T-cell (primary cell): ENCODE measurements at places on chromosomes 12 and 14. TPM values are rescaled to one million over a fixed set of nuclear protein-coding genes. Genes with fewer than 3 reads are reported as not detected.
A peak's percentile ranks its signal among the peaks of the same experiment; 100 is the strongest.

RARG gene
- 74.2 TPM for total RNA-seq

CTSG gene
- not detected for total RNA-seq

TEX22 gene
- 9.0 TPM for total RNA-seq

IFNG-AS1 gene
- 1.2 TPM for total RNA-seq

FIGNL2 gene
- total RNA-seq: 1.3 TPM

CD27 gene
- total RNA-seq: 115 TPM

ABCD2 gene
- total RNA-seq: 16.8 TPM

TAS2R31 gene
- total RNA-seq: 3.6 TPM

DNA sequence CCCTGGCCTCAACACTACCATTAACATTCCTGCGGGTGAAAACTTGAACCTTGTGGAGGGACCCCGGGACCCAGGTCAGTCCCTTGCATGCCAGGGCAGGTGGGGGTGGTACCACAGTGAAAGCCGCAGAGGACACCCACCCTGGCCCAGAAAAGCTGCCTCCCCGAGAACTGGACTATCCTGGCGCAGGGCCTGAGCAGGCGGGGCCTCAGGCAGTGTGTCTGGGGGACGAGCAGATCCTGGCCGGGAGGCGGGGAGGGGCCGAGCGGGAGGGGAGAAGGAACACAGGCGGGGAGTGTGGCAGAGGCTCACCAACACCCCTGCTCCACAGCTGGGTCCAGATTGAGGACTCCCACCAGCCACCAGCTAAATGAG, 10.0 kb downstream of the AHNAK2 start:
- no peak overlapping the region for H3K27ac ChIP-seq
- H3K4me1 ChIP-seq: no peaks in the 10 kb centered on the region
- no peaks in the 10 kb centered on the region for H3K27me3 ChIP-seq
- no peak for DNase-seq

- peak overlapping the region; percentile 87 for H3K27ac ChIP-seq
- DNase-seq: peak; percentile 34
- no peaks in the 10 kb centered on the region for H3K36me3 ChIP-seq
- H3K4me1 ChIP-seq: peaks cover 21% of the 10 kb centered on the region
- no peaks in the 10 kb centered on the region for H3K27me3 ChIP-seq
Observed at GRCh38 chr12:19440019-19440858, 947 bp downstream of the AEBP2 start.

GRCh38 chr14:59482541-59483331, 1.5 kb downstream of the L3HYPDH start:
- peaks cover 28% of the 10 kb centered on the region for H3K4me1 ChIP-seq
- no peaks in the 10 kb centered on the region for H3K27me3 ChIP-seq
- DNase-seq: no peak
- peak overlapping the region; percentile 73 for H3K4me3 ChIP-seq

GRCh38 chr14:47959740-47960139, 284.3 kb upstream of the MDGA2 start:
- no peak overlapping the region for H3K27ac ChIP-seq
- no peaks in the 10 kb centered on the region for H3K27me3 ChIP-seq
- H3K4me3 ChIP-seq: no peak overlapping the region
- H3K4me1 ChIP-seq: no peaks in the 10 kb centered on the region
- no peaks in the 10 kb centered on the region for H3K36me3 ChIP-seq

DNA sequence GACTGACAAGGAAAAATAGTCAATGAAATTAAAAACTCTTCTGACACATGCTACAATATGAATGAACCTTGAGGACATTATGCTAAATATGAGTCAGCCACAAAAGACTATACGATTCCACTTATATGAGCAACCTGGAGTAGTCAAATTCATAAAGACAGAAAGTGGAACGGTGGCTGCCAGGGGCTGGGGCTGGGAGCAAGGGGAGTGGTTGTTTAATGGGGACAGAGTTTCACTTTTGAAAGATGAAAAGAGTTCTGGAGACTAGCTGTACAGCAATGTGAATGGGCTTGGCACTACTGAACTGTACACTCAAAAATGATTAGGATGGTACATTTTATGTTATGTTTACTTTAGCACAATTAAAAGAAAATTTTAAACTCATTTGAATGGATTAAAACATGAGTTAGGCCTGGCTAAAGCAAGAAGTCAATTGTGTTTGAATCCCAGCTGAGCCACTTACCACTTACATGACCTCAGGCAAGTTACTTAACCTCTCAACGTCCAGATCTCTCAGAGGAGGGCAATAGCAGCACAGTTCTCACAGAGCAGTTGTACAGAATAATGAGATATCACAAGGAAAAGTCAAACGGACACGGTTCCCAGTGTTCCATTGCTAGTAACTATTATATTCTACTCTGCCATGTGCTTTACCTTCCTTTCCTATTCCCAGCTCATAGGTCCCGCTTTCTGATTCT, 102.5 kb downstream of the SPTSSA start:
- no peak overlapping the region for H3K4me3 ChIP-seq
- DNase-seq: no peak
- H3K27me3 ChIP-seq: no peaks in the 10 kb centered on the region
- no peaks in the 10 kb centered on the region for H3K4me1 ChIP-seq
- no peak overlapping the region for H3K27ac ChIP-seq

GRCh38 chr14:25308244-25308643, 258.3 kb upstream of the STXBP6 start:
- H3K36me3 ChIP-seq: no peaks in the 10 kb centered on the region
- H3K4me1 ChIP-seq: no peaks in the 10 kb centered on the region
- no peaks in the 10 kb centered on the region for H3K27me3 ChIP-seq
- no peak overlapping the region for H3K27ac ChIP-seq
- H3K4me3 ChIP-seq: no peak overlapping the region
- DNase-seq: no peak

DNA sequence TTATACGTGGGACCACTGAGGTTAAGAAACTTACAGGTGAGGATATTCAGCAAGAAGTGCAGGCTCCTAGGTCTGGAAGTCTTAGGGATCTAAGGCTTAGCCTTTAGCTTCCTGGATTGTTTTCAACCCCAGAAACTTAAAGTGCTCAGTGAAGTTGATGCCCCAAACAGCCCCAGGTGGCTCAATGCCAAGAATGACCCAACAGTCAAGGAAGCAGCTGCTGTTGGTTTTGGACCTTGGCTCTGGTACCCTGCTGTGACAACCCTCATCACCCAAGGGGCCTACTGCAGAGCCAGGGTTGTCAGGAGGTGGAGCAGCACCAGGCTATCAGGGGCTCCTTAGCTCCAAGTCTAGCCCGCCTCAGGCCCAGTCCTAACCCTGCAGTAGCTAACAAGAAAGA, 36.8 kb downstream of the VDR start:
- H3K36me3 ChIP-seq: no peaks in the 10 kb centered on the region
- no peaks in the 10 kb centered on the region for H3K27me3 ChIP-seq
- no peak overlapping the region for H3K27ac ChIP-seq
- H3K4me1 ChIP-seq: no peaks in the 10 kb centered on the region
- no peak for DNase-seq

DNA sequence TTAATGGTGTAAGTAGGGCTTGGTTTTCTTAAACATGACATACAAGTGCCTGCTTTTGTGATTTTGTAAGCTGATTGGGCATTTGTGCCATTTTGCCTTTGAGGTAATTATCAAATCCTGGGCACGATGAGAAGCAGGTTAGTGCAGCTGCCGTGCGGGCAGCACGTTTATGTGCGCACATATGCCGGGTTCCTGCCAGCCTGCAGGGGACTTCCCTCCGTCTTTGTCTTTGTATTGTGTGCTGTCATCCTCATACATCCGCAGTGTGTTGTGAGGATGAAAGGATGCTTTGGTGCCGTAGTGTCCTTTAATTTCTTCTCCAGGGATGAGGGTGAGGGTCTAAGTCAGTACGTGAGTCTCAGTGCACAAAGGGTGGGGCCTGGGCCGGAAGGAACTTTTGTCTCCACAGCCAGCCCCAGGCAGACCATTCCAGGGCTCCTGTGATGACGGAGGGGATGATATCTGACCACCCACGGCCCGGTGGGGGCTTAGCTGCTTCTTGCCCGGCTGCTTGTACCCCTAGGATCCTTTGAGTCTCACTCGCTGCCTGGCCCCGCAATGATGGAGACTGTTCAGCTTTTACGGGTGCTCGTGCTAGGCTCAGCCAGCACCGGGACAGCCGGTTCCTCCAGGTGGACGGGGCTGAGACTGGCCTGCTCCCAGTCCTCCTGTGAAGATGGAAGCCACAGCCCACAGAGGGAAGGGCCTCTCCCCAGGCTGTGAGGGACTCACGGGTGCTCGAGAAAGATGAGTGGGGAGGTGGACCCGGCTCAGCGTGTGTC, 54.6 kb downstream of the ADGRD1 start:
- H3K27me3 ChIP-seq: no peaks in the 10 kb centered on the region
- H3K4me1 ChIP-seq: no peaks in the 10 kb centered on the region
- H3K4me3 ChIP-seq: no peak overlapping the region
- H3K36me3 ChIP-seq: no peaks in the 10 kb centered on the region

- no peak overlapping the region for H3K4me3 ChIP-seq
- no peak for DNase-seq
- H3K27me3 ChIP-seq: no peaks in the 10 kb centered on the region
Observed at GRCh38 chr12:26643532-26644315, 189.3 kb downstream of the ITPR2 start.

GRCh38 chr12:8031872-8032241, 659 bp upstream of the FOXJ2 start:
- H3K27ac ChIP-seq: peak overlapping the region; percentile 77
- H3K27me3 ChIP-seq: no peaks in the 10 kb centered on the region
- no peak for DNase-seq
- H3K4me3 ChIP-seq: peak overlapping the region; percentile 52
- peaks cover 58% of the 10 kb centered on the region for H3K4me1 ChIP-seq
- no peaks in the 10 kb centered on the region for H3K36me3 ChIP-seq

DNA sequence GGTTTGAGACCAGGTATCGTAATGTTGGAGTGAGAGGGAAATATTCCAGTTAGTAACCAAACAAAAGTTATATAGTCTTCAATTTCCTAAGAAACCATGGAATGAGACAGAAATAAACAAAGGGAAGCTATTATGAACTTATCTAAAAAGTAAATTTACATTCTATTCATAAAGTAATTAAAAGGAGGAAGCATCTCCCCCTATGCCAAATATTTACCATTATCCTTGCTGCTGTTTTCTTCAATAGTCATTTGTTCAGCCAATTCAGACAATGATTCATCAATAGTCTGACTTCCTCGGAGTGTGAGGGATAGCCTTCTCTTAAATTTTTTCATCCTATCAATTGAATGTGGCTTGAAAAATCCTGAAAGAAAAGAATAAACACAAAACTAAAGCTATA, 65.7 kb downstream of the CDK17 start:
- H3K36me3 ChIP-seq: peaks cover 9% of the 10 kb centered on the region
- no peak overlapping the region for H3K27ac ChIP-seq
- DNase-seq: no peak
- H3K4me1 ChIP-seq: peaks cover 28% of the 10 kb centered on the region
- no peak overlapping the region for H3K4me3 ChIP-seq

DNA sequence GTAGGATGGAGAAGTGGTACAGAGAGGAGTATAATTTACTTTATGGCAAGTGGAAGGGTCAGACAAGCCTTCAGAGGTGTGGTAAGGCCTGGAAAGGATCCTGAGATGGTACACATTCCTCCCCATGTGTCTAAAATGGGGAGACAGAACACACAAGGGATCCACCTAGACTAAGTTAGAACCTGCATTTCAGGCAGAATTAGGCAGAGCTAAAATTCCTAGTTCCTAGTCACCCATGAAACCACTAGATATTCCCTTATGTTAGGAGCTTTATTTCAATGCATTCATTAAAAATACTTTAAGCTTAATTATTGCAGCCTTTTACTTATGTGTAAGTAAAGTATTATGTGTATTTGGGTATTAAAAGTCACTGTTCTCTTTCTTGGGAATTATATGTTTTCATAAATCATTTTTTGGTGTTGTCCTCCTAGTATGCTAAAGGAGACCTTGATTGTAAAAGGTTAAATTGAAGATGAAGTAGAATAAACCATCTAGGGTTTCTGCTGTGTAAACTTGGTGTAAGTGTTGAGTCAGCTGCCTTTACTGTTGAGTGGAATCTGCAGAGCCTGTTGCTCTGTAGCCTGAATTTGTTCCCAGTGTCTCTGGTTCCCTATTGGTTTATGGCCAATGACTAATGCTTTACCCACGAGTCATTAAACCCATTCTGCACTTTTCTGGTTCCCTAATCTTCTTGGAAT, 423.2 kb downstream of the ATP23 start:
- H3K27ac ChIP-seq: no peak overlapping the region
- no peaks in the 10 kb centered on the region for H3K27me3 ChIP-seq
- H3K36me3 ChIP-seq: no peaks in the 10 kb centered on the region
- DNase-seq: no peak
- H3K4me3 ChIP-seq: no peak overlapping the region
- H3K4me1 ChIP-seq: no peaks in the 10 kb centered on the region

GRCh38 chr12:93612776-93613175, 40.3 kb downstream of the SOCS2 start:
- no peak overlapping the region for H3K4me3 ChIP-seq
- no peaks in the 10 kb centered on the region for H3K36me3 ChIP-seq
- no peaks in the 10 kb centered on the region for H3K4me1 ChIP-seq

DNA sequence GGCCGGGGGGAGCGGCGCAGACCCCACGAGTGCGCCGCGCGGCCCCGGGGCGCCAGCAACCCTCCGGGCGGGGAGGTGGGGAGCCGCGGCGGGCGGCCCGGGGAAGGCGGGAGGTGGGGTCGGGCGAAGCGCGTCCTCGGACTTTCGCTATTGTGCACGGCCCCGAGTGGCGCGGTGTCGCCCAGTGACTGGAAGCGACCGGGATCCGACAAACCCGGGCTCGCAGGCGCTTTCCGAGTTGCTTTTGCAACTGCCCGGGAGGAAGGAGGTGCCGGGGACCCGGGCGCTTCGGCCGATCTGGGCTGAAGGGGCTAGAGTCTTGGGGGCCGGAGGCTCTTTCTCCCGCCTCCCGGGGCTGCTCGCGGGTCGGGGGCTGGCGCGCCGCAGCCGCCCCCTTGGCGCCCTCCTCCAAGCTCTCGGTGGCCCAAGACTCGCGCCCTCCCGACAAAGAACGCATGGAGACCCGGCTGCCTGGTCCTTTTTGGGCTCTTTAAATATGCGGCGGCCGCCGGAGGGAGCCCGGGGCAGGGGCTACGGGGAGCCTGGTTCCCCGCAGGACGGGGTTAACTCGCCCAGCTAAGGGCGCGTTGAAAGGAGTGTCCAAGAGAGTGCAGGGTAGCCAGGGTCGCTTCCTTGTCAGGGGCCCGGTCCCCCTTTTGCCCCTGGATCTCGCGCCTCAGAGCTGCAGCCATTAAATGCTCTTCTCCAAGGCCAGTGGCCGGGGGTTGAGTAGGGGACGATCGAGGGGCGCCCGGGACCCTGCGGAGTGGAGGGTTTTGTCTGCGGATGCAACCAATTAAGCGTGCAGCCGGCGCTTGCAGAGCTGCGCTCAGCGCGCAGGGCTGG, 1.4 kb downstream of the HMGA2 start:
- H3K4me3 ChIP-seq: peak overlapping the region; percentile 75
- H3K27me3 ChIP-seq: peaks cover 2% of the 10 kb centered on the region
- H3K36me3 ChIP-seq: no peaks in the 10 kb centered on the region
- no peak for DNase-seq

DNA sequence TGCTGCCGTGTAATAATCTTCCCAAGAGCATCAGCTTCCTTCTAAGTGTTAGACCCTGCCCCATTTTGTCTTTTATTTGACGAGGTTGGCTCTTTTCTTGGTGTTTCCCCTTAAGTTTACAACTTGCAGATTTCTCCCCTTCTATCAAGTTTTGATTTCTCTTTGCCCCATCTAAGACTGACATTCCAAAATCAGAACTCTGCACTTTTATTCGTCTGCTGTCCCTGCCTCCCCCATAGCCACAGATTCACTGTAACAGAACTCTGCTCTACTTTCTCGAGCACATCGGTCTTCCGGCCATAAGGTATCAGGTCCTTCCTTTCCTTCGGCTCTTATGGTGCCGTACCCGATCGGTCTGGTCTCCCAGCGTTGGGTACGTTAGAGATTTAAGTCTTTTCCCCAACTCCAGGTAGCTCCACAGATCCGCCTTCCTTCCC, 563 bp downstream of the DCP1B start:
- peak overlapping the region; percentile 87 for H3K27ac ChIP-seq
- H3K4me1 ChIP-seq: peaks cover 15% of the 10 kb centered on the region
- peaks cover 2% of the 10 kb centered on the region for H3K36me3 ChIP-seq
- peak overlapping the region; percentile 98 for H3K4me3 ChIP-seq
- H3K27me3 ChIP-seq: no peaks in the 10 kb centered on the region
